ENCODE measurements at places on chromosomes 6 and 20. TPM values are rescaled to one million over a fixed set of nuclear protein-coding genes. Genes with fewer than 3 reads are reported as not detected.

DNA sequence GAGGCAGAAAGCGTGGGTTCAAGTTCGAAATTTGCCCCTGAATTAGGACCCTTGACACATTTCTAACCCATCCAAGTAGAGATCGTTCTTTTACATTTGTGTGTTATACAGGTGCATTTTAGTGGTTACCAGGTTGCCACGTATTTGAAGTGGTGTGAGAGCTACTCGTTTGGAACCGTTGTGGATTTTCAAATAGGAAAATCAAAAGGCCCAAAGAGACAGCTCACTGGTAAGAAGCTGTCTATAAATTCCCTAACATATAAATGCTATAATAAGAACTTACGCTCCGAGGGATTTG, 1.6 kb upstream of the REV3L start:
- peak overlapping the region; percentile 100 for H3K27ac ChIP-seq
- H3K4me1 ChIP-seq: no peaks in the 10 kb centered on the region
- peak overlapping the region; percentile 76 for H3K4me3 ChIP-seq
- no peaks in the 10 kb centered on the region for H3K27me3 ChIP-seq

DNA sequence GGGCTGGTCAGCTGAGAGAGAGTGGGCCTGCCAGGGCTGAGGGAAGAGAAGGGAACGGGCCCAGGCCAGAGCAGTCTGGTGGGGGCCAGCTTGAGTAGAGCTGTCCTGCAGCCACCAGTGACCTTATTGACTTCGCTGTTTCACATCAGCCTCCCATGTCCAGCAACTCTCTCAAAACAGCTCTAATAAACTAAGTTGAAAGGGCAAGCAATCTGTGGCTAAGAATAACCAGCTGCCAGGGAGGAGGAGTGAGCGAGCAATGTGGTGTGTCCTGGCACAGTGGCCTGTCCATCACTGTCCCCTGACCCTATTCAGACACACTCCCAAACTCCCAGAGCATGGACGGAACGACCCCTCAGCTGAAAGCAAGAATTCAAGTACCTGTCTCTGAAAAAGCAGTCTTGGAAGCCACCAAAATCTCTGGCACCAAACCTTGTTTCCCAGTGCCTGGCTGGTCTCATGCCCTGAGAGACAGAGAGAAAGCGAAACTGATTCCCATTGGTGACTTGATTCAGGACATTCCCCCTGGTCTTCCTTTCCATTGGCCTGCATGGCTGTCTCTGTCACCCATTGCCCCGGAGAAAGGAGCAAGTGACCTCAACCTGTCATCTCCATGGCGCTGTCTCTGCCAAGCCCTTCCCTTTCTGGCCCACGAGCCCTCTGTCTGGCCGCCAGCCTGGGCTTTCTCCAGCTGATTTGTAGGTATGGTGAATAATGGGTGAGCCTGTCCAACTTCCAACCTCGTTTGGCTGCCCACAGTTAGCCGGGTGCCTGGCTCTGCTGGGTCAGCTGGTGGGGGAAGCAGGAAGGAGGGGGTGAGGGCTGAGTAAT, at the start of gene DDO:
DDO (minus strand) TSS at position 490 of the 831 bp plus-strand sequence. CDS start 2,113 bp downstream, outside the sequence.
- peak; percentile 84 for DNase-seq
- H3K4me1 ChIP-seq: no peaks in the 10 kb centered on the region
- H3K27me3 ChIP-seq: no peaks in the 10 kb centered on the region
- H3K27ac ChIP-seq: peak within 1 kb of the TSS; percentile 80
- H3K36me3 ChIP-seq: no peaks in the 10 kb centered on the region

GRCh38 chr6:87183687-87184086, 28.3 kb downstream of the ZNF292 start:
- no peak overlapping the region for H3K27ac ChIP-seq
- no peaks in the 10 kb centered on the region for H3K27me3 ChIP-seq
- DNase-seq: no peak
- H3K36me3 ChIP-seq: no peaks in the 10 kb centered on the region

GRCh38 chr6:7332090-7332745, 19.2 kb upstream of the SSR1 start:
- H3K27me3 ChIP-seq: no peaks in the 10 kb centered on the region
- H3K4me1 ChIP-seq: no peaks in the 10 kb centered on the region
- H3K4me3 ChIP-seq: no peak overlapping the region
- no peaks in the 10 kb centered on the region for H3K36me3 ChIP-seq
- H3K27ac ChIP-seq: no peak overlapping the region

DNA sequence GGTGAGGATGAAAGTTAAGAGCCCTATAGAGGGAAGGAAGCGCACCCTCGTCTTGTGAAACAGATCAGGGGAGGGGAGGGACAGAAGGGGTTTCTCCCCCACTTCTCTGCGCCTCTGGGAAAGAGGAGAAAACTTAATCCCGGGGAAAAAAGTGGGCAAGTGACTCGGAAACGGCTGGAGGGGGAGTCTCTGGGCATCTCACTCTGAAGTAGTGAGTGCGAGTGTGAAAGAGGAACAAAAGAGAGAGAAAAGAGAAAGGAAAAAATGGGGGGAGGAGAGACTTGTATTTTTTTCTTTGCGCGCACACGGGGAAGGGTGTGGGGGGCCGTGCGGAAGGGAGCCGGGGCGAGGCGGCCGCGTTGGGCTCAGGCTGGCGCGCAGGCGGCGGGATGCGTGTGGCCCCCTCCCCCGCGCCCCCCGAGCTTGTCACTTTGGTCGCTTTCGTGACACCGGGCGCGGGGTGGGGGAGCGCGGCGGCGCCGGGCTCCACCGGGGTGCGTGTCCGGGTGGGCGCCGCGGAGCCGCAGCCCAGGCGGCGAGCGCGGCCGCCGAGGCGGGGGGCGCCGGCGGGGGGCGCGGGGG, 454 bp downstream of the L3MBTL3 start:
- no peaks in the 10 kb centered on the region for H3K36me3 ChIP-seq
- H3K27ac ChIP-seq: peak overlapping the region; percentile 98
- no peaks in the 10 kb centered on the region for H3K27me3 ChIP-seq
- DNase-seq: peak; percentile 25
- H3K4me3 ChIP-seq: peak overlapping the region; percentile 51
- no peaks in the 10 kb centered on the region for H3K4me1 ChIP-seq

- no peak overlapping the region for H3K4me3 ChIP-seq
These were observed 115.1 kb downstream of the JAG1 start for GRCh38 chr20:10558635-10559187.

- no peaks in the 10 kb centered on the region for H3K4me1 ChIP-seq
- no peaks in the 10 kb centered on the region for H3K27me3 ChIP-seq
- DNase-seq: no peak
- H3K4me3 ChIP-seq: no peak overlapping the region
- H3K27ac ChIP-seq: no peak overlapping the region
- no peaks in the 10 kb centered on the region for H3K36me3 ChIP-seq
These were observed 43.3 kb downstream of the SCP2D1 start for GRCh38 chr20:18856873-18857272.

GRCh38 chr6:119902681-119903080, 553.1 kb upstream of the MAN1A1 start:
- H3K4me1 ChIP-seq: no peaks in the 10 kb centered on the region
- no peak overlapping the region for H3K4me3 ChIP-seq

DNA sequence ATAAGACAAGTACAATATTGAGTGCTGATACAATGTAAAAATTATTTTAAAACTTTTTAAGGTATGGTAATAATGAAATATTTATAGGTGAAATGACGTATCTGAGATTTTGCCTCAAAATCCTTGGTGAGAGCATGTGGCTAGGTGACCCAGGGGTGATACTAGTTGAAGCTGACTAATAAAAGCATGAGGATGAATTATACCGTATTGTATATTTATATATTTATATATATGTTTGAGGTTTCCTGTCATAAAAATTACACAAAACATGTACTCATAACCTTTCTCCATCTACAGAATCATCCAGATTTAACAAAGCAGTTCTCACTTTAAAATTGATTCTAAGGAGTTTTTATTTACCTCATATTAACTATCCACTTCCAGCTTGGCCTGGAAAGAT, 358.1 kb downstream of the CDKAL1 start:
- no peaks in the 10 kb centered on the region for H3K27me3 ChIP-seq
- no peaks in the 10 kb centered on the region for H3K36me3 ChIP-seq
- no peaks in the 10 kb centered on the region for H3K4me1 ChIP-seq
- no peak overlapping the region for H3K4me3 ChIP-seq
- no peak for DNase-seq

GRCh38 chr6:128558021-128558420, 37.6 kb upstream of the PTPRK start:
- no peak overlapping the region for H3K4me3 ChIP-seq
- no peaks in the 10 kb centered on the region for H3K36me3 ChIP-seq
- DNase-seq: no peak
- no peaks in the 10 kb centered on the region for H3K27me3 ChIP-seq
- H3K27ac ChIP-seq: no peak overlapping the region
- H3K4me1 ChIP-seq: no peaks in the 10 kb centered on the region

DNA sequence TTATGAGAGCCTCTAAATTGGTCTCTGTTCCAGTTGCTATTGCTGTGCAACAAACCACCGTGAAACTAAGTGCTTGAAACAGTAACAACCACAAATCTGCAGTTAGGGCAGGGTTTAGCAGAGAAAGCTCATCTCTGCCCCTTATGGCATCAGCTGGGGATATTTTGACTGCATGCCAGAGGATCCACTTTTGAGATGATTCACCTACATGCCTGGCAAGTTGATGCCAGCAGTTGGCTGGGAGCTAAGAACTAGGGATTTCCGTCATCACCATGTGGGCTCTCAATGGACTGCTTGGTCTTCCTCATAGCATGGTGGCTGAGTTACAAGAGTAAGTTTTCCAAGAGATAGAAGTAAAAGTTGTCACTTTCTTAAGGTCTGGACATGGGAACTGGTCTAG, 35.1 kb downstream of the PLCB4 start:
- H3K4me3 ChIP-seq: no peak overlapping the region
- no peaks in the 10 kb centered on the region for H3K4me1 ChIP-seq
- H3K36me3 ChIP-seq: no peaks in the 10 kb centered on the region
- H3K27me3 ChIP-seq: no peaks in the 10 kb centered on the region
- H3K27ac ChIP-seq: no peak overlapping the region

GRCh38 chr6:29764422-29765196, 41.4 kb downstream of the HLA-F start:
- no peaks in the 10 kb centered on the region for H3K4me1 ChIP-seq
- DNase-seq: no peak
- no peak overlapping the region for H3K4me3 ChIP-seq
- H3K36me3 ChIP-seq: no peaks in the 10 kb centered on the region

DNA sequence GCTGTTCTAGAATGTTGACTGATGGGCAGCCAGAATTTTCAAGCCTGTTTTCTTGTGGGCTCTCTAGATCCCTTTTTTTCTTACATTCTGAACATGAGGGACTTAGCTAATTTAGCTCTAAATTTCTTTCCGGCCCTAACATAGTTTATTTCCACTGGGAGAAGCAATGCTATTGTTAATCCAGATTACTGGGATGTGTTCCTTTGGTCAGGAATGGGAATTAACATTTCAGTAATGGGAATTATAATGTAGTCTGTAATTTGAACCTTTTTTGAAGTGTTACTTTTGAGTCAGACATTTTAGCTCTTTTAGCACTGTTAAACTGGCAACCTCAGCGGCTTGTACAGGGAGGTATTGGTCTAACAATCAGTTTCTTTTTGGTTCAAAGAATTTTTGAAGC, 7.5 kb downstream of the ZFAND3 start:
- H3K36me3 ChIP-seq: no peaks in the 10 kb centered on the region
- no peaks in the 10 kb centered on the region for H3K4me1 ChIP-seq
- DNase-seq: no peak

DNA sequence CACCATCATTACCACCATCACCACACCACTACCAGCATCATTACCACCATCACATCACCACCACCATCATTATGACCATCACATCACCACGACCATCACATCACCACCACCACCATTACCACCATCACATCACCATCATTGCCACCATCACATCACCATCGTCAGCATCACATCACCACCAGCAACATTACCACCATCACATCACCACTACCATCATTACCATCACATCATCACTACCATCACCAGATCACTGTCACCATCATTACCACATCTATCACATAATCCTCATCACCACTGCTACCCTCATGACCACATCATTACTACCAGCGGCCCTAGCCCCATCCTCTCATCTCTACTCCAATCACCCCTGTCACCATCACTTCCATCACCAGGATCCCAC, 3.5 kb upstream of the SLC22A7 start:
- no peaks in the 10 kb centered on the region for H3K27me3 ChIP-seq
- H3K36me3 ChIP-seq: no peaks in the 10 kb centered on the region
- H3K4me1 ChIP-seq: no peaks in the 10 kb centered on the region
- no peak for DNase-seq
- no peak overlapping the region for H3K27ac ChIP-seq
- H3K4me3 ChIP-seq: no peak overlapping the region

- H3K27ac ChIP-seq: no peak overlapping the region
- no peak for DNase-seq
- H3K4me1 ChIP-seq: no peaks in the 10 kb centered on the region
These were observed 70.5 kb upstream of the FYN start for GRCh38 chr6:111943726-111944125.

DNA sequence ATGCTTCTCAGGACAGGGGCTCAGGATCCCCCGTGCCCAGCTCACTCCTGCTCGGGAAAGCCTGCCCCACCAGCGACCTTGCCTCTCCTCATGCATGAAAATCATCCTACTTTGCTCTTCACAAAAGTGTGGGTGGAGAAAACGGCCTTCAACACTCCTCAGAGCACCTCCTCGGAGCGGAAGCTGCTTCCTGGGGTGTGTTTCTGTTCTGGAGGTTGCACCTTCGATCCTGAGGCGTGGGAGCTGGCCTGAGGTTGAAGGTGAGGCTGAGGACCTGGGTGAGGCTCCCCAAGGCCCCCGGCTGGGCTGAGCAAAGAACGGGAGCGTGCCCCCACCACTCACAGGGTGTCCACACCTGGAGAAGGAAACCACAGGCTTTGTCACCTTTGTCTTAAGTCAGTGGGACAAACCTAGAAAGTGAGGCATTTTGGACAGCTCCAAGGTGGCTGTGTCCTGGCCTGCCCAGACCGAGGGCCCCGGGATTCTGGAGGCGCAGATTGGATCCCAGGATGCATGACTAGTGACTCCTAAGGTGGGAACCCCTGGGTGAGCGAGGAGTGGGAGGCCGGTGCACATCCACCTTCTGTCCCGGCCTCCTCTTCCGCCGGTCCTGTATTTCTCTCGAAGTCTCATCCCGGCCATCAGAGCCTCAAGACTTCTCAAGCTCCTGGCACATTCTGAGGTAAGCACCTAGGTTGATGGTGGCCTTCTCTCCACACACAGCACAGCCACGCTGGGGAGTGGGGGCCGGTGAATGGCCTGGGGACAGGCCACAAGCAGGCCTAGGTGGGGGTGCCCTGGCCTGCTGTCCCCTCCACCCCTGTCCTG, 104.7 kb downstream of the TMEM242 start:
- DNase-seq: peak; percentile 12
- H3K4me1 ChIP-seq: no peaks in the 10 kb centered on the region
- no peak overlapping the region for H3K27ac ChIP-seq
- H3K4me3 ChIP-seq: no peak overlapping the region
- no peaks in the 10 kb centered on the region for H3K27me3 ChIP-seq

GRCh38 chr6:116166369-116166768, 40.4 kb upstream of the COL10A1 start:
- H3K4me3 ChIP-seq: no peak overlapping the region
- no peaks in the 10 kb centered on the region for H3K36me3 ChIP-seq
- no peaks in the 10 kb centered on the region for H3K4me1 ChIP-seq
- no peak overlapping the region for H3K27ac ChIP-seq
- H3K27me3 ChIP-seq: no peaks in the 10 kb centered on the region
- DNase-seq: no peak

GRCh38 chr6:169858935-169859351, 107.5 kb downstream of the ERMARD start:
- H3K27ac ChIP-seq: no peak overlapping the region
- no peaks in the 10 kb centered on the region for H3K4me1 ChIP-seq
- H3K36me3 ChIP-seq: no peaks in the 10 kb centered on the region
- no peak overlapping the region for H3K4me3 ChIP-seq
- no peak for DNase-seq

THBD gene
- total RNA-seq: 22.9 TPM

ADGRB3 gene
- 8.7 TPM for total RNA-seq

MCM3 gene
- 21.8 TPM for total RNA-seq

RAET1L gene
- total RNA-seq: not detected

MAP7 gene
- 1.3 TPM for total RNA-seq

RAB23 gene
- 78.5 TPM for total RNA-seq

MUCL3 gene
- total RNA-seq: not detected

EPB41L2 gene
- total RNA-seq: 175 TPM

KIAA0408 gene
- total RNA-seq: 31.2 TPM

DEF6 gene
- 1.2 TPM for total RNA-seq
